ENCODE measurements at places on chromosomes 2 and 18. TPM values are rescaled to one million over a fixed set of nuclear protein-coding genes. Genes with fewer than 3 reads are reported as not detected.

Gene TTR
- polyA plus RNA-seq: 2.8 TPM

Gene TUBB8B
- polyA plus RNA-seq: 5.7 TPM

- DNase-seq: no peak
Measured at GRCh38 chr18:55522011-55522410, 66.0 kb downstream of the TCF4 start.

Gene ABHD1
- polyA plus RNA-seq: 141 TPM

Gene KYNU
- 31.9 TPM for polyA plus RNA-seq
